ENCODE measurements at places on chromosomes 5 and 9.

DNA sequence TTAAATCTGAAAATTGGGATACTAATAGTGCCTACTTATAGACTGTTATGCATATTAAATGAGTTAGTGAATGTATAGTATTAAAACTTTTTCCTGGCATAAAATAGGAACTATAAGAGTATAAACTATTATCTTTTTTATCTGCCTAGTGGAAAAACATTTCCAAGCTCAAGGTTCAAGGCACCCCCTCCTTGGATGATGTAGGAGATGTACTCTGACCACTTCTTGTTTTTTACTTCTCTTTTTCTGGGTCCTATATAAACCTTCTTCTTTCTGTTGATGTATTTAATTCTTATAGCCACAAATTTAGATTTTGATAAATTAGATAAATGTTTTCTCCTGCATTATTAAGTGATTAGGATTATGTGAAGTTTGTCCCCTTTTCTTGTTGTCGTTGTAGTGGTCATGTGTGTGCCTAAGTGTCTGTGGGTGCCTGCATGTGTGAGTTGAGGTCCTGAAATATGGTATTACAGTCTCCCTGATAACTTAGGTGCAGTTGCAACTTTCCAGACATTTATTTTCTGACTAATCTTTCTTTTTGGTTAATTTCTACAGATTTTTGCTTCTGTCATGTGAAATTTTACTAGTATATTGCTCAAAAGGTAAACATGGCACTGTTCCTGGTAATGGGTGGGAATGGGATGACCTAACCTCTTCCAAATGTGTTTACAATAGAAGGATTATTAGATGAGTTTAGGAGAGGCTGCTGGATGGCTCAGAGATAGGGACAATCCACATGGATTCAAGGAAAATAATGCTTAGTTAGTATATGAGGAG, 160.8 kb upstream of the CDKN2B start:
- DNase-seq, result no peak

DNA sequence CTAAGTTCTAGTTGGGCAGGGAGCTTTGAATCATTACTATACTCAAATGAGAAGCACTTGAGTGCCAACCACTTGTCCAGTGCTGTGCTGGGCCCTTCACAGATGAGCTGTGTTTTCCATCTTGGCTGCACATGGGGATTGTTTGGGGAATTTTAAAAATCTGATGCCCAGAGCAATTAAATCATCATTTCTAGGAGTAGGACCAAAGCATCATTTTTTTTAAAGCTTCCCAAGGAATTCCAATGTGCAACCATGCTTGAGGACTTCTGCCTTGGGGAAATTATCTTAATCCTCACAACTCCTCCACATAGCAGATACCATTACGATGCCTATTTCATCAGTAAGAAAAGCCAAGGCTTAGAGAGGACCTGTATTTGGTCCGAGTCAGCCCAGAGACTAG, 131.4 kb downstream of the TMEM174 start:
- no peak for DNase-seq

DNA sequence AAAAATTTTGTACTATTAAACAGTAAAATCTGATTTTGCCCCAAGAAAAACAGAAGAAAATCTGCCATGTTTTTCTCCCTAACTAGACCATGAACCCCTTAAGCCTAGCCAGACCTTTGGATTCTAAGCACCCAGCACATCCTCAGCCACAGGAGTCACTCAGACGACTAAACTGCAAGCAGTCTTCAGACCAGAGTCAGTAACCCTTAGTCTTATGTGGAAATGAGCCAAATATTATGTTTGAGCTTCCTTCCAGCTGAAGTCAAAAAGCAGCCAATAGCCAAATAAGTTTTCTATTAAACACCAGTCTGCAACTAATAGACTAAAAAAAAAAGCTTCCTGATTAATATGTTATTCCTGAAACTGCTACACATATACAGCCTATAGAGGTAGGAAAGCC, 47.4 kb downstream of the GOLPH3 start:
- DNase-seq, result no peak

DNA sequence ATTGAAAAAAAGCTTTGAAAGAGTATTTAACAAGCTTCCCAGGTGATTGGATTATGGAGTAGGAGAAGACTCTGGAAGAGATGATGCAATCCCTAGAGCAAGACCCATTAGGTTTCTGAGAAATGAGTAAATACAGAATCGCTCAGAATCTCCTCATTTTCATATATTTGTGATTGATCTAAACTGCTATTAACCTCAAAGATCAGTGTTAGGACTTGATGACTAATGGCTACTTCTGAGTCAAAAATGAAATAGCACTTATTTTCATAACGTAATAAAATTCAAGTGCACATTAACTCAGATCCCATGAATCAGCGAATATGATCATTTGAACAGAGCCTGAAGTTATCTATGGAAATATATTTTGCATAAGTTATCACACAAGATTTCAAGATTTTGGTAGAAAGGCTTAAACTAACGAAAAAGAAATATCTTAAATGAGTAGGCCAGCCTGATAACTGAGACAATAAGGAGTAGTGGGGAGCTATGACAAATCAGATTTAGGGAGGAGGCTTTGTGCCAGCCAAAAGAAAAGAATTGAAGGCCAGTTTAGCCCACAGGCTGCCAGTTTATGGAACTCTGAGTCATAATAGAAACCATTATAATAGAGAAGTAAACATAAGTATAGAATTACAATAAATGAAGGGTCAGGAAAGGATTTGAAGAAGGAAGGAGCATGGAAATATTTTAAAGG, 106.7 kb upstream of the OSMR start:
- no peak for DNase-seq

GRCh38 chr9:15717290-15717967, 164.6 kb downstream of the CCDC171 start:
- DNase-seq, result no peak

DNA sequence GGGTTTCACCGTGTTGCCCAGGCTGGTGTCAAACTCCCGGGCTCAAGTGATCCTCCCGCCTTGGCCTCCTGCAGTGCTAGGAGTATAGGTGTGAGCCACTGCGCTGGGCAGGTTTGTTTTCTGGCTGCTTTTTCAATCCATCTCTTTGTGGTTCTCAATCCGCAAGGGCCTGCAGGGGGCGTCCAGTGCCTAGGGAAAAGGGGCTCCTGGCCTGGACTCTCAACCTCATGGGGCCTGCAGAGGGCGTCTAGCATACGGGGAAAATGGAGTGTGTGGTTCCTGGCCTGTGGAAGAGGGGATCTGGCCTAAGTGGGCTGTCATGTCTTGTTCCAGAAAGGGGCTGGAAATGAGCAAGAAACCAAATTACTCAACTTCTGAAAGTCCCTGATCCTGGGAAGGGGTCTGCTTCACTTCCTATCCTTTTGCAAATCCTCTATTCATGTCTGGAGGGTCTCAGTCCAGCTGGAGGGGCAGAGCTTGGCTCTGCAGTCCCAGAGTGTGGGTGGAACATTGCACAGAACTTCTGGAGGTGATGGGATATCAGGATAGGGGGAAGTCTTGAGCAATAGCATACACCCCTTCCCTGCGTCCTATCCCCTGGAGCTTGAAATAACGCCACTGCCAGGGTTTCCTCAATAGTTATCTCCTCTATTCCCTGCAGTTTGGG, 12.7 kb upstream of the CCL27 start:
- peak; percentile 49 for DNase-seq

DNA sequence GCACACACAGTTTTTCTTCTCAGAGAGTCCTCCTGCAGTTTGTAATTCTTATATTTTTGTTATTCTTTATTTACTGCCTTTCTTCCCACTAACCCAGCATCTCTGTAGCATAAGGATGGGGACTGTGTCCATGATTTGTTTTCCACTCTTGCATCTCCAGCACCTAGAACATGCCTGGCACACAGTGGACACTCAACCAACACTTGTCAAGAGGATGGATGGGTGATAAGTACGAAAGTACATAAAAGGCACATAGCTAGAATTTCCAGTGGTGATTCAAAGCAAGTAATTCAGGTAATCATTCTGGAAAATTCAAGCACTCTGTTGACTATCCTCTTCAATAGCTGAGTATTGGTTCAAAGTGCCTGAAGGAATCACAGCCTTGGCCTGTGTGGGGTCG, 60.2 kb upstream of the TRIO start:
- DNase-seq, result no peak

DNA sequence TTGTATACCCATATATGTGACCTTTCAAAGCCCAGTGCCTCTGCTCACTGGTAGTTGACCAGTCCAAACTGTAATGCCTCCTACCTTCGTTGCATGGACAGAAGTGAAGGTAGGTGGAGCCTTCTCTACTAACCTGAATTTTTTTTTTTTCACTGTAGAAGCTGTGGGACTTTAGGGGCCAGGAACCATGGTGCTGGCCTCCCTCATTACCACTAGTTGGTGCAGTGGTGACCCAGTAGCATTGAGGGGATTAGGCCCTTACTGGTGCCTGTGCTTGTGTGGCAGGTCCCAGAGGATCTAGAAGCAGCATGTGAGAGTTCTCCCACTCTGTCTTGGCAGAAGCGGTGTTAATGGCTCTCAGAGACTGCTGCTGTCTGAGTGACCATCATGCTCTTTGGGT, 2.3 kb downstream of the RALGPS1 start:
- DNase-seq, result no peak

DNA sequence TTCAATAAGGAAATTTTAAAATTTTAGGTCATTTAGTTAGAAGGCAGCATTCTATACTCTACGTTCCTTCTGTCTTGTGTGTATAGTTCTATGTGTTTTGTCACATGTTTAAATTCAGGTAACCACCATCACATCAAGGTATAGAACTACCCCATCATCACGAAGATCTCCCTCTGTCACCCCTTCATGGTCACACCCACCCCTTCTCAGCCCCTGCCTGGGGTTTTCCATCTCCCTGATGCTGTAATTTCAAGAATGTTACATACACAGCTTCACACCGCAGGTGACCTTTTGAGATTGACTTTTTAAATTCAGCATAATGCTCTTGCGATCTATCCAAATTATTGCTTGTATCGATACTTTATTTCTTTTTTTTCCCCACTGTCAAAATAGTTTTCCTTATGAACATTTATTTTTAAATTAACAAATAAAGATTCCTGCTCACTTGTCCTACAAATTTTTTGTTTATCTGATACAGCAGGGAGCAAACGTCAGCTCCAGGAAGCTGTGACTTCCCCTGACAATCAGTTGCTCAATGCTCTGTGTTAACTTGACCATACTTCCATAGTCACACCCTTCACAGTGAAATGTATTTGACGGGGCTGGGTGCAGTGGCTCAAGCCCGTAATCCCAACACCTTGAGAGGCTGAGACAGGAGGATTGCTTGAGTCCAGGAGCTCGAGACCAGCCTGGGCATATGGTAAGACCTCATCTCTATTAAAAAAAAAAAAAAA, 10.2 kb downstream of the BTNL8 start:
- no peak for DNase-seq

DNA sequence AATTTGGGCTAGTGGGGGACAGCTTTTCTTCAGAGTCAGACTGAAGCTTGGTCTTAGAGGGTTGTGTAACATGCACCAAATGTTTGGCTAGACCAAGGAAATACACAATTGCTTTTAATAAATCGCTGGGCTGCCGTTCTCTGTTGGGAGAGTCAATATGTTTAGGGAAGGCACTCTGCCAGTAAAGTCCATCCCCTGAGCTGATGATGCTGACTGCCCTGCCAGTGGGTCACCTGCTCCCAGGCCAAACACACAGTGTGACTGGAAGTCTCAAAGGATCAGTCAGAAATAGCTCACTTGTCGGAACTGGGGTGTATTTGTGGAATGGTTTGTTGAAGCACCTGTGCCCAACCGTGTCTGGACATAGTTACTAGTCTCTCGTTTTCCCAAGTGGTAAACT, 17.9 kb upstream of the ZNF474 start:
- no peak for DNase-seq

- no peak for DNase-seq
These were observed 205.2 kb upstream of the ZNF608 start for GRCh38 chr5:124951661-124952060.

GRCh38 chr9:132094314-132094791, 14.7 kb upstream of the MED27 start:
- DNase-seq, result no peak

GRCh38 chr5:98588215-98588614, 185.2 kb upstream of the RGMB start:
- DNase-seq, result no peak

- no peak for DNase-seq
These were observed 496.7 kb upstream of the NMUR2 start for GRCh38 chr5:152901754-152902153.

DNA sequence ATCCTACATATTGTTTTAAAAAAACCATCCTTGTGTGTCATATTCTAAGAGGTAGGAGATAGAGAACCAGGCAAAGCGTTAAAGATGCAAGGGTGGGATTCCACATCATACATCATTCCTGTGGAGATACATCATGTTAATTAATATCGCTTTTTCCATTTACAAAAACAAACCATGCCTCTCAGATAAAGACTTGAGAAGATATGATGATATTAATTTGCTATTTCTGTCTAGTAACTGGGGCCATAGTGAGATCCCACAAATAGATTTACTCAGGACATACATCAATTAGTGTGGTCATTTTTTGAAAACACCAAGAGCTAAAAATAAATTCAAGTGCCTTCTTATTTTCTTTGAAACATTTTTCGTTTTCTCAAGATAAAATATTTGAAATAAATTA, 165.4 kb upstream of the TARS1 start:
- no peak for DNase-seq

- DNase-seq, result no peak
These were observed 95.9 kb upstream of the COL5A1 start for GRCh38 chr9:134545543-134546245.

GRCh38 chr9:18692268-18692667, 218.3 kb downstream of the ADAMTSL1 start:
- DNase-seq, result no peak

GRCh38 chr9:26271495-26272122, 593.4 kb upstream of the TUSC1 start:
- DNase-seq, result no peak

DNA sequence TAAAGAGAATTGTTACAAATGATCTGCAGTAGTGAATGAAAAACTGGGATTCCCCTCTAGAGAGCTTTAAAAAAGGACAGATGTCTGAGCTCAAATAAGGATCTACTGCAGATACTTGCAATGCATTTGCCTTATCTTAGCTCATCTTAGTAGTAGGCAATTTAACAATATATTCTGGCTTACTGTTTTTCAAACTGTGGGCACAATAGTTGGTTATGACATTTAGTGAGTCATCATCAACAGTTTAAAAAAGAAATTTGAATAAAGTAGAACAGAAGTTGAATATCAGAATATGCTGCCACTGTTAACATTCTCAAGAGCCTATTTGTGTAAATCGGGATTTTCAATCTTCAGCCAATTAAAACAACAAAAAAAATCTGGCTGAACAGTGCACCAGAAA, 6.7 kb upstream of the CAST start:
- DNase-seq, result no peak

- DNase-seq, result no peak
These were observed 110.4 kb upstream of the GRHPR start for GRCh38 chr9:37311938-37312708.

- no peak for DNase-seq
These were observed 74.5 kb downstream of the CDKN2A start for GRCh38 chr9:21919377-21920362.
